ENCODE measurements at places on chromosomes 6 and 20.

DNA sequence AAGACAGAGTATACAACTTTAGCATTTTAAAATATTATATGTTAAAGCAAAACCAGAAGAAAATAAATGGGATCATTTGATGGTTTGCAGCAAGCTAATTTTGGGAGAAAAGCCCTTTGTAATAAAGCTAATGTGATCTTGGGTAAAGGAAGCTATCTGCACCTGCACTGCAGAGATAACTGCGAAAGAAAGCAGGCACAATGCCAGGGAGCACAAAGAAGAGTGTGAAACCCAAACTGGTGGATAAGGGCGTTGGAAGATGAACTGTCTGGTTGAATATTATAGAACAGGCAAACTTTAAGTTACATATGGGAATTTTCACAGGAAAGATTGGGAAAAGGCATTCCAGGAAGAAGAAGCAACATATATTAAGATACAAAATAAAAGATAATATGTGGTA is 179.2 kb upstream of the KHDRBS2 start:
- H3K27ac ChIP-seq: no peak overlapping the region
- DNase-seq: no peak
- H3K4me3 ChIP-seq: no peak overlapping the region

GRCh38 chr6:47262231-47262630 is 47.5 kb downstream of the TNFRSF21 start:
- H3K36me3 ChIP-seq: no peaks in the 10 kb centered on the region
- H3K27me3 ChIP-seq: no peaks in the 10 kb centered on the region
- DNase-seq: no peak
- H3K4me3 ChIP-seq: no peak overlapping the region

GRCh38 chr6:38127284-38127683 is 307.8 kb downstream of the ZFAND3 start:
- no peak for DNase-seq
- H3K4me1 ChIP-seq: no peaks in the 10 kb centered on the region
- H3K36me3 ChIP-seq: no peaks in the 10 kb centered on the region
- no peak overlapping the region for H3K4me3 ChIP-seq
- H3K27ac ChIP-seq: no peak overlapping the region

DNA sequence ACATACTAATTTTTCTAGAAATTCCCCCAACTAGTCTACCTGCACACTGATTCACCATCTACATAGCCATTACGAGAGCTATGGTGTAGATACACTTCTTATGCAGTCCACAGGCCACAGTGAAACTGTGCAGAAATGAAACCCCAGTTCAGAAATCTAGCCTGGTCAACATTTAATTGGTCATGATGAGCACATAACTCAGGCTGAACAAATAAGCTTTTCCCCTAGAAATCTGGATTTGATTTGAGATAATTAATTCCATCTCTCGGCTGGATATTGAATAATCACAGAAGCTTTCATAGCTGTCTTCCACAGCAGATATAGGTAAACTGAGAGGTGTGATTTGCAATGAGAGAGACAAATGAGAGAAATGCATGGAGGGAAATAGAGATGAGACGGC is 22.6 kb upstream of the TINAG start:
- H3K27me3 ChIP-seq: no peaks in the 10 kb centered on the region

DNA sequence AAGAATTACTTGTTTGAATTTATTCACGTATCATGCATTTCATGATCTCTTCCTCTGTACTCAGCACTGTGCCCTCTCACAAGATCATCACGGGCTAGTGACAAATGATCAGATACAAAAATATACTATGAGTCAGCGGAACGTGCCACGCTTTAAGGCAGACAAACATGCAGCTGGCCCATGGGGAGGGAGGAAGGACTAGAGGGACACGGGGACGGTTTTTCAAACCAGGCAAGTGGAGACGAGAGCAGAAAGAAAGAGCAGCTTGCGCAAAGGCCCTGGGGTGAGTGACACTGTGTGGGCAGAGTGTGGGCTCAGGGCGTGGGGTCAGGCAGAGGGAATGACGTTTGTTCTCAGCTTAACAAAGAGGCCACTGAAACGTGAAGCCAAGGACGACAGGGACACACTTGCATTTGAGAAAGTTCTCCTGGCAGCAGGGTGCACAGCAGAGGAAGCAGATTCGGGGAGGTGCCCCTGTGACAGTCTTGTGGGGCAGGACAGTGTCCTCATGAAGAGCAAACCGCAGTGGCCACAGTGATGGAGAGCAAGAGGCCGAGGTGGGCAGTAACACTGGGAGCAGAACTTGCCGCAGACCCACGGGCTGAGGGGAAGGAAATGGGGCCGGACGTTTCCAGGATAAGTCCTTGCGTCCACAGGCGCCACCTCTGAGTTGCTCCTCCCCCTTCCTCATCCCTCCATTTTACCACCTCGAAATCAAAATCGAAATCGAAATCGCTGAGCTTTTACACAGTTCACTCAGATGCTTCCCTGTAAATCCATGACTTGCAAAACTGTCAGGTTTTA is 6.9 kb upstream of the RPS6KA2 start:
- H3K4me3 ChIP-seq: no peak overlapping the region
- H3K4me1 ChIP-seq: no peaks in the 10 kb centered on the region

DNA sequence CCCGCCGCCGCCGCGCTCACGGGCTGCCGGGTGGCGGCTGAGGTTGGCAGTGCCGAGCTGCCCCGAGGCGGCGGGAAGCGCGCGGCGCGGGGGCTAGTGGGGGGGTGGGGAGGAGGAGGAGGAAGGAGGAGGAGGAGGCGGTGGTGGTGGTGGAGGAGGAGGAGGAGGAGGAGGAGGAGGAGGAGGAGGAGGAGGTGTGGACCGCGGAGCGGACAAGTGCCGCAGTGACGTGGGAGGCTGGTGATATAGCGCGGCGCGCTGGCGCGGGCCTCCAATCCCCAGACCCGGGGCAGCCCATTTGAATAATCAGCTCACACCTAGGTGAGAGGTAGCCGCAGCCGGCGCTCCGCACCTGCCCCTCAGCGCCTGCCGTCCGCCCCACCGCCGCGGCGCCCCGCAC is at the start of gene FOXA2:
Gene FOXA2, minus strand, starts transcription at position 51 of the 400 bp plus-strand sequence. CDS start 294 bp downstream, outside the sequence.
- peaks cover 87% of the 10 kb centered on the region for H3K27me3 ChIP-seq
- no peak within 1 kb of the TSS for H3K27ac ChIP-seq
- no peaks in the 10 kb centered on the region for H3K4me1 ChIP-seq
- DNase-seq: no peak
- peak within 1 kb of the TSS; percentile 54 for H3K4me3 ChIP-seq

- H3K27ac ChIP-seq: no peak overlapping the region
- no peaks in the 10 kb centered on the region for H3K36me3 ChIP-seq
- H3K4me1 ChIP-seq: no peaks in the 10 kb centered on the region
Observed at GRCh38 chr6:21240709-21241108, 352.8 kb upstream of the SOX4 start.

DNA sequence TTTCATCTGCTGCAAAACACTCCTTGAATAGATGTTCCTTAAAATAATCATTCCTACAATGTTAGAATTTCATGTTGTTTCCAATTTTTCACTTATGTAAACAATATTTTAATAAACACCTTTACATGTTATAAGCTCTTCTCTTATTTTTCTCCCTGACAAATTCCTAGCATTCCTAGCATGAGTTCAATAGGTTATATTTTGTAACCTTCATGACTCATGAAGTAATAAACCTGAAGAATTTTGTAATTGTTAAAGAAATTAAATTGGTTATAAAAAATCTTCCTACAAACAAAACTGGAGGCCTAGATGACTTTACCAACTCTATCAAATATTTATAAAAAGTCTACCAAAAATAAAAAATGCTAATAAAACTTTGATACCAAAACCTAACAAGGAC is 66.3 kb downstream of the NT5E start:
- H3K4me3 ChIP-seq: no peak overlapping the region
- H3K27me3 ChIP-seq: no peaks in the 10 kb centered on the region
- no peak for DNase-seq
- H3K27ac ChIP-seq: no peak overlapping the region

DNA sequence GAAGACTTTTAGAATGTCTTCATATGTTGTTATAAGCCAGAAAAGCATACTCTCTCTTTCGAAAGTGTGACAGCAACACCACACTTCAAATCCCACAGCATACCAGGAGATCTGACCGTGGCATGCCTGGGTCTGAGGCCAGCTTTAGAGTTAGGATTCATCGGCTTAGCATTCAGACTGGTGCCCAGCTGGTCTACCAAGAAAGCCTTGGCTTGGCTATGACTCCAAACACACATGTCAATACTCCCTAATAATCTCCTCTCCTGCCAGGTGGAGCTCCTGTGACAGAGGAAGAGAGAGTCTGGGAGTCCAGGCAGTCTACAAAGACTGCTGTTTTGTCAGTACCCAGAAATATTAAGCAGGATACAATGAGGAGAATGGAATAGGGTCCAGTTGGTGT is 77.1 kb upstream of the MAN1A1 start:
- no peak overlapping the region for H3K27ac ChIP-seq
- H3K27me3 ChIP-seq: no peaks in the 10 kb centered on the region
- H3K36me3 ChIP-seq: no peaks in the 10 kb centered on the region
- no peak for DNase-seq
- no peaks in the 10 kb centered on the region for H3K4me1 ChIP-seq

- H3K4me1 ChIP-seq: no peaks in the 10 kb centered on the region
- no peak overlapping the region for H3K27ac ChIP-seq
- H3K36me3 ChIP-seq: no peaks in the 10 kb centered on the region
Observed at GRCh38 chr20:59772931-59773913, 160.2 kb downstream of the SYCP2 start.

DNA sequence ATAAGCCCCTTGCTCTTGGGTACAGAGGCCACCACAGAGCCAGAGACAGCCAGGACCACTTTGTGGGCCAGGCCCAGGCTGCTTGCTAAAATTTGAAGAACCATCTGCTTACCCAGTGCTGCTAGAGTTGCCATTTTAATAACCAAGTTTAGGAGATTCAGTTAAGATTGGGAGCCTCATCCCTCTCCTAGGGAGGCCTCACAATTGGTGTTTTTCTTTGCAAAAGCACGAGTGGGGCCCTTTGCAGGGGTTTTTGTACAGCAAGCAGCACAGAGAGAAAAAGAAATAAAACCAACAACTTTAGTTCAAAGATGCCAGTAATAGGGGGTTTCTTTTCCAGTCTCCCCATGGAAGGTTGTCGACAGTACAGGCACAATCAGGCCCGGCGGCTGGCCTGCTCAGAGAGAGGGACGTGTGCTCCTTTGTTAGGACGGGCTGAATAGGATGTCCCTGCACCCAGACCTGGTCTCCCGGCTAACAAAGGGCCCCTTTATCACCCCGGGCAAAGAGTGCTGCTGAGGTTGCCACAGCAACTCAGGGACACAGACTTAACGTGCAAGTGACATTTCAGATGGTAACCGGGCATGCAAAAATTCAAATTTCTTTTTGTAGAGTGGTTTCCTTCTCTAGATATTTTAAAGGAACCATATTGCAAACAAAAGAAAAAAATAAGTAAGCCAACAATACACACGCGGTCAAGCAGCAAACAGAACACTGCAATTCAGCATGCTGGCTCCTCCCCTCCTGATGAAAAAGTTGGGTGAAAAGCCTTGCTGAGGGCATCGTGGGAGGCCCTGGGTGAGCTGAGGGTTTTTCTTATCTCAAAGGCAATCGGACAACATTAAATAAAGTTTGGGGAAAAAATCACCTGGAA is 10.5 kb upstream of the TOX2 start:
- no peaks in the 10 kb centered on the region for H3K4me1 ChIP-seq
- no peak overlapping the region for H3K4me3 ChIP-seq
- no peaks in the 10 kb centered on the region for H3K36me3 ChIP-seq
- no peak for DNase-seq
- H3K27ac ChIP-seq: no peak overlapping the region

DNA sequence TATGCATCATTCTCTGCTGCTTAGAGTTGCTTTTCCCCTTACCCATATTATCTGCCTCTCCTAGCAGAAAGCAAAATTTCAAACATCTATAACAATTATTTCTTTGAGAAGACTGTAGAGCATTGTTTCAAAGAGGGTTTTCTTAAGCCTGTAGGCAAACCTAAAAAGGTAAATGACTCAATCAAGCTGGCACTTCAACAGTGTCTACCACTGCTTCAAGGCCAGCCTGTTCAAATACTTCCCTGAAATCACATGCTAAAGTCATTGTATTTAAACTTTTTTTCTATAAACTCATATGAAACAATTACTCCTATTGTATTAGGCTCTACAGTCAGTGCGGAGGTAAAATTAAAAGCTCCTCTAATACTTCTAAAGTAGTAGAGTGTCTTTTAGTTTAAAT is 87.1 kb downstream of the OGFRL1 start:
- no peaks in the 10 kb centered on the region for H3K4me1 ChIP-seq
- DNase-seq: no peak
- no peaks in the 10 kb centered on the region for H3K36me3 ChIP-seq

DNA sequence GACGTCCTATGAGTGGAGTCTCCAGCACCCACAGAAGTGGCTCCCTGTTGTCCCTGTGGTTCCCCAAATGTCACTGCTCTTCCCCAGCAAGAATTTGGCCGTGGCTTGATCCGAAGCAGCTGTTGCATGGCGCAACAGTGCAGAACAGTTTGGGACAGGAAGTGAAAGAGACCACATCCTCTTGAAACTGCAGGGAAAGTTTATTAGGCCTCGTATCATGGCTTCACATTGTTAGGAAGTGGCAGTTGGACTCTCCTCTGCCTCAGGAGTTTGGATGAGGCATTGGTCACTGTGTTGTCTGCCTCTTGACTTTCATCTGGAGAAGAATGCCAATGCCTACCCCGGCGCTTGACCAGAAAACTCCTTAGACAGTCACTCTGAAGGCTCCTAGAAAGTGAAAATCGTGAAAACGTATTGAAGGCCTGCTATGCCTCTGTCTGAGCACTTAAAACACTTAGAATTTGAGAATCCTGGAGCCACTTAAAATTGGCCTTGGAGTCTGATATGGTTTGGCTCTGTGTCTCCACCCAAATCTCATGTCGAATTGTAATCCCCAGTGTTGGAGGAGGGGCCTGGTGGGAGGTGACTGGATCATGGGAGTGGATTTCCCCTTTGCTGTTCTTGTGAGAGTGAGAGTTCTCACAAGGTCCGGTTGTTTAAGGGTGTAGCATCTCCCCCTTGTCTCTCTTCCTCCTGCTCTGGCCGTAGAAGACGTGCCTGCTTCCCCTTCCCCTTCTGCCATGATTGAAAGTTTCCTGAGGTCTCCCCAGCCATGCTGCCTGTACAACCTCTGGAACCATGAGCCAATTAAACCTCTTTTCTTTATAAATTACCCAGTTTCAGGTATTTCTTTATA is 334.9 kb upstream of the JARID2 start:
- no peak overlapping the region for H3K27ac ChIP-seq
- H3K36me3 ChIP-seq: no peaks in the 10 kb centered on the region
- H3K27me3 ChIP-seq: no peaks in the 10 kb centered on the region
- H3K4me1 ChIP-seq: no peaks in the 10 kb centered on the region
- DNase-seq: no peak

- H3K4me1 ChIP-seq: peaks cover 8% of the 10 kb centered on the region
- no peak for DNase-seq
- H3K36me3 ChIP-seq: no peaks in the 10 kb centered on the region
- H3K4me3 ChIP-seq: no peak overlapping the region
Observed at GRCh38 chr6:34239893-34240292, 3.2 kb downstream of the HMGA1 start.

- no peaks in the 10 kb centered on the region for H3K4me1 ChIP-seq
- peak overlapping the region; percentile 68 for H3K27ac ChIP-seq
- DNase-seq: no peak
- no peaks in the 10 kb centered on the region for H3K27me3 ChIP-seq
- peaks cover 7% of the 10 kb centered on the region for H3K36me3 ChIP-seq
Observed at GRCh38 chr6:137874204-137875057, 7.4 kb downstream of the TNFAIP3 start.

Data from breast epithelium (tissue), 4 donors.